ENCODE measurements at places on chromosomes 2 and 18.

GRCh38 chr2:17190527-17190926 lies 327.7 kb downstream of the RAD51AP2 start:
- no peak for DNase-seq

GRCh38 chr2:159513745-159514144 lies 102.6 kb downstream of the BAZ2B start:
- no peak for DNase-seq

DNA sequence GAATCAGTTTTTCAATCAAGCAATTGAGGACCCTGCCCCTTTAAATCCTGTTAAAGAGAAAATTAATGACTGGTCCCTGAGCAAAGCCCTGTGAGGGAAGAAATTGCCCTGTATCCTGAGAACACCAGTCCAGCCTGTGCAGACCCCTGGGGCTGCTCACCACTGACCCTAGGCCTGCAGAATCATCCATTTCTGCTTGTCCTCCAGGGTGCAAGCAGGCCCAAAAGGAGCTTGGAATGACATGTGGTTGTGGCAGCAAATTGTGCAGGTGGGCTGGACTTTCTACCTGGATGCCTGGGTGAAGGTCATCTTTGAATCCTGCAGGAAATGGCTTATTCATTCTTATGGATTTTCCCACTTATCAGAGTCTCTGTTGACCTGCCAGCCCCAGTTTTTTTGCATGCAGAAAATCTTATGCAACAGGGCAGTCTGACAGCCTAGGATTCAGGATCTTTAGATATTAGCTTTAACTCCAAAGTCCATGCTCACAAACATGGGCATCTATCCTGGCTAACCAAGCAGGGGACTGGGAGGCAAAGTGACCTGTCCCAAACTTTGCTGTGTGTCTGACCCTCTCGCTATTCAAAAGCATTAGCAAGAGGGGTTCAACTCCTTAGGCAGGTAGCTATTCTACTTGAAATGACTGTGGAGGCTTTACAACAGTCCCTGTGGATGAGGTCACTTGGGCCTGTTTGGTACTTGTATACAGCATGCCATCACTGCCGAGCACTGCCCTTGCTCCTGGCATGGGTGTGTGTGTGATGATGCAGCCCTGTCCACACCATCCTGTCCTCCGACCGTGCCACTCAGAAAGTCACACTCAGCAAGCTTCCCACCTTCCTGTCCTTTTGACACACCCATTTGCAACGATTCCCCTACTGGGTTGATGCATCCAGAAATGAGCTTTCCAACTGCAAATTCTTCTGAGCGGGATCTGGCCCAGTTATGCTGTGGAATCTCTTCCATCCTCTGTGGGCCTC lies 85.3 kb downstream of the CAPN13 start:
- DNase-seq = no peak

- no peak for DNase-seq
Observed at GRCh38 chr18:1595195-1595594, 690.5 kb downstream of the ADCYAP1 start.

DNA sequence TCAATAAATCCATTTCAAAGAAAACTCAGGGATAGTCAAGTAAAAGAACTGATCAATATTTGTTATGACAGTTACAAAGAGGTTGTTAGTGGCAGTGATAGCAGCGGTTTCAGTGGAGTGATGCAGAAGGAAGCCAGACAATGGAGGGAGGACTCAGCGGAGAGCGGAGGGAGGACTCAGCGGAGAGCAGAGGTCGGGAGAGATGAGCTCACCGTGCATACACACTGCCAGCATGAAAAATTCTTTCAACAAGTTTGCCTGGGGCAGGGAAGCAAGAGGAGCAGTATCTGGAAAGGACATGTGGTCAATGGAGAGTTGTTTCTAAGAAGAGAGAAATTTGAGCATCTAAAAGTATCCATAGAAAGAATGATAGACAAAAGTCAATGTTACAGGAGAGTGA lies 60.9 kb upstream of the BCL11A start:
- DNase-seq = no peak

- DNase-seq = no peak
Observed at GRCh38 chr2:35347561-35347960, 1008.0 kb upstream of the CRIM1 start.

GRCh38 chr2:216363221-216363620 lies 9.1 kb downstream of the MARCHF4 start:
- DNase-seq = no peak

DNA sequence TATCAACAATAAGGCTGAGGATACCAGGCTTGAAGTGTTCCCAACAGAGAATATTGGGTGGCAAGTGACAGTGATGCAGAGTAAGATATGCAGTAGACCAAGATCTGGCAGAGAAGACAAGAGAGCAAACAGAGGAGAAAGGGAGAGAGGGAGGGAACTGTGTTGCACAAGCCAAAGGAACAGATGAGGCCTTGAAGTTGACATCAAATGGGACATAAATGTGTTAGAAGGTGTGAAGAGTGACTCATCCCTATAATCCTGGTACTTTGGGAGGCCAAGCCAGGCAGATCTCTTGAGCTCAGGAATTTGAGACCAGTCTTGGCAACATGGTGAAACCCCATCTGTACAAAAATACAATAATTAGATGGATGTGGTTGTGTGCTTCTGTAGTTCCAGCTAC lies 342.9 kb downstream of the PARD3B start:
- DNase-seq = no peak

DNA sequence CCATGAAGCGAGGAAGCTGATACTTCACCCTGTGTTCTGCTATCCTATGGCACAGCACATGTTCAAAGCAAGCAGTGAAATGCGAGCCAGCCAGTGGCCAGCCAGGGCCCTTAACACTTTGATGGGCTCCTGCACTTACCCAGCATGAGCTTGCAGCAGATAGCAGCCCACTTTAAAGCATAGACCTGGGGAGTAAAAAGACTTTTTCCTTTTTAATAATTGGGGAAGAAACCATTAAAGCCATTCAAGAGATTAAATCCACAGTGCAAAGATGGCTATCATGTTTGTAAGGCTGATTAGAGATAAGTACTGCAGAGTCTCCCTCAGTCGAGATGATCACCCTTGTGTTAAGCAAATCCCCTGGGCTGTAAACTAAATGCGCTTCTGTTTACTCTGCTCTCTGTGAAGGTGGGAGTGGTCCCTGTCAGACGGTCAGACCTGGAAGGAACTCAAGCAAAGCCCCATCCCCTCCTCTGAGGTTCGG lies 15.7 kb downstream of the CCBE1 start:
- DNase-seq = no peak

DNA sequence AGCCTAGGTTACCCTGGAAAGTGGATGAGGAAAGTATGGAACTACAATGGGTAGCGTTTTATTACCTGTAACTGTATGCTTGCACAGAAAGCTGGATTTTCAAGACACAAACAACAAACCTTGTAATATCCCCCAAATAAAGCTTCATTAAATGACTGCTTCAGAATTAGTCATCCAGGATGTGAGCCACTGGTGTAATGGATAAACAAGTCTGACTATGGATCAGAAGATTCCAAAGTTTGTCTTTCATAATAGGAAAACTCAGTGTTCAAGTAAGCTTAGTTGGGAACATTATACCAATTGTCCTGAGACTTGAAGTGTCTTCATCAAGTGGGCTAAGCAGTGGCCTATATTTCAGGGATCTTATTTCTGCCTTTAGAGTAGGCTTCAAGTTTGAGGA lies 518.8 kb downstream of the LRP1B start:
- no peak for DNase-seq

DNA sequence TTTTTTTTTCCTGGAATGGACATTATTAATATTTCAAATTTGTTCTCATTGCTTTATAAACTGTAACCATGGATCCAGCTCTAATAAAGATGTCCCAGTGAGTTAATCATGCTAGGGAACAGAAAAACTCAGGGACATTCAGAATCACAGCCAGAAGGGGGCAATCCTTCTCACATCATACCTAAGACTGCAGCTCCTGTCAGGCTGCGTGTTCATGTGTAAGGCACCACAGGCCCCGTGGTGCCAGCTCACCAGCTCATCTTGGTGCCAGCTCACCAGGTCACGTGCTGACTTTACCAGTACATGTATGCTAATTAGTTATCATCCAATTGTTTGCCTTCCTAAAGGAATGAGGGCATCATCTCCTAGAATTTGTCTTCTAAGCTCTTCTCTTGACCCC lies 84.7 kb upstream of the NEDD4L start:
- no peak for DNase-seq

GRCh38 chr2:23545396-23545795 lies 160.4 kb downstream of the KLHL29 start:
- no peak for DNase-seq

DNA sequence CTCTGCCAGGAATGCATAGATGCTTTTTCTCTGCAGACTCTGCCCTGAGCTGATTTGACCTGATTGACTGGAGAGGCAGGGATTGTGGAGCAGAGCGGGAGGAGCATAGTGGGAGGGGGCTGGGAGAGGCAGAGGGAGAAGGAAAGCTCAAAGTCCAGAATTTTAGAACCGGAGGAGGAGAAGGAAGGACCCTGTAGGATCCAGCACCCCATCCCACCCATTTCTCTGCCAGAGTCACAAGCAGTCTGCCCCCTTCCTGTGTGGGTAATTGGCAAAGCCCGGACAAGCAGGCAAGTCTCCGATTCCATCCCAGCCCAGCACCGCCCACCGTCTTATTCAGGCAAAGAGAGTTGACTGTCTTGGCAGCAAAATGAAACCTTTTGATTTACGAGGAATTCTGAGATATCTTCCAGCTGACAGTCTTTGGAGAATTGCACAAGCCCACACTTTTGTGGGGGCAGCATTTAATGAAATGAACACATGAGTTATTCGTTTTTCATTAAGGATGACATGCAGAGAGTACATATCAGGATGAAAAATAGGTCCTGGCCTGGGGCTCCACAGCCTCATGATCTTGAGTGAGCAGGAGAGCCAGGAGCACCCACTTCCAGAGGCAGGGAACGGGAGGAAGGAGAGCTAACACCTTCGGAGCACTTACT lies 103.1 kb downstream of the MCFD2 start:
- peak; percentile 63 for DNase-seq

- no peak for DNase-seq
Observed at GRCh38 chr2:26182441-26182840, 9.6 kb downstream of the GAREM2 start.

- no peak for DNase-seq
Observed at GRCh38 chr2:95385570-95385984, 16.9 kb upstream of the FAHD2A start.

GRCh38 chr2:127479219-127479825 lies 47.0 kb downstream of the IWS1 start:
- no peak for DNase-seq

- no peak for DNase-seq
Observed at GRCh38 chr2:48531141-48531648, 1.2 kb downstream of the STON1 start.

GRCh38 chr2:69089998-69090397 lies 77.0 kb downstream of the ANTXR1 start:
- DNase-seq = no peak

DNA sequence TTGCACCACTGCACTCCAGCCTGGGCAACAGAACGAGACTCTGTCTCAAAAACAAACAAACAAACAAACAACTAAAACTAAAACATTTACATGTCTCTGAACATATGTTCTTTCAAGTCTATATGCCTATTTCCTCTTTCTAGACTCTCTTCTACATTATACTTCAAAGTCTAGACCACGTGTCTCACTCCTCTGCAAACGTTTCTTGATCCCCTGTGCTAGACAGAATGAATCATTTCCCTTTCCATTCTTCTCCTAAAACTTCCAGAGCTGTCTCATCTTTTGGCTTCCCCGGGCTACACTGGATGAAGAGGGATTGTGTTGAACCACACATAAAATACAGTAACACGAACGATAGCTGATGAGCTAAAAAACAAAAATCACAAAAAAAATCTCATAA lies 67.1 kb downstream of the BAZ2B start:
- DNase-seq = no peak

DNA sequence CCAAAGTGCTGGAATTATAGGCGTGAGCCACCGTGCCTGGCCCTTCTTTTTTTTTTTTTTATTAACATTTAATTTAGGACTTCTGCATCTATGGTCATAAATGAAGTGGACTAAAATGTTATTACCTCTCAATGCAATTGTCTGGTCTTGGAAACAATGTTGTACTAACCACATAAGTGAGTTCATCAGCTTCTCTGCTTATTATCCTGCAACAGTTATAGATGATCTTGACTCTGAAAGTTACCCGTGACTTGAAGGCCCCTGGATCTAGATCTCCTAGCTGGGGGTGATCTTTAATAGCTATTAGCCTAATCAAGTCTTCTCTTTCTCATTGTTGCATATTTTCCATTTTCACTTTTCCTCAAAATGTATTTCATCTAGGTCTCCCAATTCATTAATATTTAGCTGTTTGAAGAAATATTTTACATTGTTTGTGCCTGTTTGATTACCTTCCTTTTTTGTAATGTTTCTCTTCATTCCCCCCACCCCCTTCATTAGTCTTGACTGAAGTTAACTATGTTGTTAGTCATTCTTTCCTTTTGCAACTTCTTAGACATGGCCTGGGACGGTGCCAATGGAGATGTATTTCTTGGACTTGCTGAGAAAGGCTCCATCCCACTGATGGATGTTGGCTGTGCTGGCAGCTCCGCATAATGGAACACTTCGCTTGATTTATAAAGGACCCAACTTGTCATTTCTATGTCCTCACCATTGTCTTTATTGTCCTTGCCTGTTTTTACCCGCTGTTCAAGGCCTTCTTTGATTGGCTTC lies 141.6 kb upstream of the RIOK3 start:
- peak; percentile 83 for DNase-seq

GRCh38 chr18:23502516-23503037 lies 734 bp upstream of the RMC1 start:
- DNase-seq = no peak

GRCh38 chr2:111702119-111702803 lies 181.7 kb downstream of the ANAPC1 start:
- no peak for DNase-seq

DNA sequence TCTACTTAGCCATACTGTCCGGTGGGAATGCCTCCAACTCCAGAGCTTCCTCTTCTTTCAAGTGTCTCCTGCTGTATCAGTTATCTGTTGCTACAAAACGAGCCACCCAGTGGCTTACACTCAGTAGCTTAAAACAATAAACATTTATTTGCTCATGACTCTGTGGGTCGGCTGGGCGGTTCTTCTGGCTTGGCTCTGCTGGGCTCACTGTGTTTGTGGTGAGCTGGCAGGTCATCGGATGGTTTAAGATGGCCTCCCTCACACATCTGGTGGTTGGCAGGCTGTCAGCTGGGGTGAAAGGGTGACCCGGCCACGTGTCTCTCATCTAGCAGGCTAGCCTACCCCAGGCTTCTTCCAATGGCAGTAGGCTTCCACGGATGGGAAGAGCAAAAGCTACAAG lies 122.4 kb upstream of the SLC1A4 start:
- DNase-seq = no peak

DNA sequence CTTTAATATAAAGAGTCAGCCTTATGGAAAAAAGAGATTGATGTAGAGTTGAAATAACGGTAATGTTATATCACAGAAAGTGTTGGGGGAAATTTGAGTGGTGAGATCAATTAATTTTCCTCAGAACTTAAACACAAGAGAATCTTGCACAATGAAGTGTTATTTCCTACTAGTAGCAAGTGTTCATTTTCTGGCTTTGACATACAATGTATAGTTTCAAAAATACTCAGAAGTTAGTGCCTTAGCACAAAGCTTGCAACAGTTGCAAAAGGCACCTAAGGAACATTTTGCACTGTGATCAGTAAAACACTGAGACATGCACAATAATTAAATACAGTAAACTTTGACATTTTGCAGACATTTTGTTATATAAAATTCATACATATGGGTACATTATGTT lies 161.2 kb downstream of the CD226 start:
- no peak for DNase-seq

- DNase-seq = no peak
Observed at GRCh38 chr18:69444221-69444620, 43.5 kb downstream of the DOK6 start.

- no peak for DNase-seq
Observed at GRCh38 chr2:153622285-153622684, 143.7 kb upstream of the RPRM start.
